Mesothelial cell of epicardium (in vitro differentiated cells): ENCODE measurements at places on chromosomes 12 and 14.

DNA sequence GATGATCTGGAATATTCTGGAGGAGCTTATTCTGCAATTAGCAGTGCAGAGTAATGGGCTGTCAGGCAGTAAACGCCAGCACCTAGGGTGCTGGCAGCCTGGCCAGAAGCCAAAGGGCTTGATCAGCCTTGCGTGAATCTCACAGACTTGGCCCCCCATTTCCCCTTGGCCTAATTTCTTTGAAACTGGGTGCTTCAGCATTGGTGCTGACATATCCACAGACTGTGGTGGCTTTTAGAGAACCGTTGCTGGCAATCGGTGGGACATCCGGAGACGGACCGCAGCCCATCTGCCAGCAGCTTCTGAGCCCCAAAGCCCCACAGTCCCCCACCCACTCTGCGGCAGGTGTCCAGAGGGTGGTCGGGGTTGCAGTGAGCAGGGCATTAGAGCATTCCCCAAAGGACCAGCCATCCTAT, 157.1 kb downstream of the CALM1 start:
- no peak for DNase-seq

DNA sequence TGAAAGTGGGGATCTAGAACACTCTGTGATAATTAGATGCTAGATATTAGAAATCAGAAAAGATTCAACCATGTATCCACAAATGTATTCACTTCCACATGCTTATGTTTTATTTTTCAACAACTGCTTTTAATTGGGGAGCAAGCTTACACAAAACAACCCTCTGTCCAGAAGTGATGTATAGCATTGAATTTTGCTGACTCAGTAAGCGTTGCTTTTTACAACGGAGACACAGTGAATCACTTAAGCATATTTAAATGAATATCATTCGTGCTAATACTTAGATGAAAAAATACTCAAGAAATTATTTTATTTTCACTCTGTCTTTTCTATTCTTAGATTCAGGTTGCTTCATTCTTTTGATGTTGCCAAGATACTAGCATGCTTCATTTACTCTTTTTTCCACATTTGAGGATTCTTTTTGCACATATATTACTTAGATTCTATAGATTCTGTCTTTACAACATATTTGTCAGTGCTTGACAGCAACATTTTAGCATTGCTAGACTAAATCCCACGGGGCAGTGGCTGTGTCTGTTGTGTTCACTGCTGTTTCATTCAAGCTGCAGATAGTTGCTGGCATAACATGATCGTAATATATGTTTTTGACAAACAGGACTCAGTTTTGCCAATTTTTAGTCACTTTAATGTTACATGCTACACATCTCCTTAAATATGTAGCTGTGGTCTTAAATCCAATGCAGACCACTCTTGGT, 1714.4 kb upstream of the SEL1L start:
- no peak for DNase-seq

GRCh38 chr12:52018433-52019112, 11.8 kb downstream of the TAMALIN start:
- no peak for DNase-seq

- DNase-seq = peak; percentile 71
Observed at GRCh38 chr14:64879635-64880220, at the start of gene SPTB. SPTB (minus strand) TSS chr14:64879907; CDS start chr14:64823094, 56,813 bp downstream.

DNA sequence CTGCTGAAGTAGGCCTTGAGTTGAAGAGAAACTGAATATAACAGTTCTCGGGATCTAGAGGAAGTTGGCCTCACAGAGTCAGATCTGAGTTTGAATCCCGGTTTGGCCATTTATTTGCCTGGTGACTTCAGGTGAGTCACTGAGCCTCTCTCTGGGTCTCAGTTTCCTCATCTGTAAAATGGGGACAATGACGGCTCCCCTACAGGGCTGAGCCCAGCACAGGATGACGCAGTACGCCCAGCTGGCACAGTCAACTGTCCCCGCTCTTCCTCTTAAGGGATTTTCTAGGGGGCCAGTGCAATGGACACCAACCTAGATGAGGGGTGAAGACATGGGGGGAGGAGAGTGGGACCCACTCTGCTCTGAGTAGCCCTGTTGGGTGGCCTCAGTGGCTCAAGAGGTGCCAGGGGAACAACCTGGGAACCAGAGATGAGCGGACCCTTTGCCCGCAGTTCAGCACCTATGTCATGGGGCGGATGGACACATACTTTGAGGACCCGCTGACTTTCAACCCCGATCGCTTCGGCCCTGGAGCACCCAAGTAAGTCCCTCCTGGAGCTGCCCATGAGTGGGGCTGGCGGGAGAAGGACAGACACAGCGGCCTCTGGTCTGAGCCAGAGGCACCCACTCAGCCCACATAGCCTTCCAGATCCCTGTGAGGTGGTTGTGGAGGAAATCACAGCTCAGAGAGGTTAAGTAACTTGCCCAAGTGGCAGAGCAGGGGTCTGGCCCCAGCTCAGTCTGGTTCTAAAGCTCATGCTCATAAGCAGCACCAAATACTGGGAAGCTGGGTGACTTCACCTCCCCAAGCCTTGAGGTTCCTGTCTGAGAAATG, 41.1 kb downstream of the CYP46A1 start:
- DNase-seq = peak; percentile 34

DNA sequence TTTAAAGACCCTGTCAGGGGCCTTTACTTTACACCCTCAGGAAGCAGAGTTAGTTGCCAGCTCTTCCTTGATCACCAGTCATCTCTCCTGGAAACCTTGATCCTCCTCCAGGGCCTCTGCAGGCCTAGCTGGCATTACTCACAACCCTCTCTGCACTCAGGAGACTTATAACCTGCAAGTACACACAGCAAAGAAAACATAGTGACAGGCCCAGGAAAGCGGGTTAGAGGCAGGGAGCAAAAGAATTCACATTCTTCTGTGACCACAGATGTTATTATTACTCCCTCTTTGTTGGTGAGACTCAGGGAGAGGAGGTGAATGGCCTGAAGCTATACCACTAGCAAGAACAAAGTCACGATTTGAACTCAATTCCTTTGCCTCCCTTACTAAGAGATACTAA, 87.4 kb downstream of the OR11H12 start:
- no peak for DNase-seq

DNA sequence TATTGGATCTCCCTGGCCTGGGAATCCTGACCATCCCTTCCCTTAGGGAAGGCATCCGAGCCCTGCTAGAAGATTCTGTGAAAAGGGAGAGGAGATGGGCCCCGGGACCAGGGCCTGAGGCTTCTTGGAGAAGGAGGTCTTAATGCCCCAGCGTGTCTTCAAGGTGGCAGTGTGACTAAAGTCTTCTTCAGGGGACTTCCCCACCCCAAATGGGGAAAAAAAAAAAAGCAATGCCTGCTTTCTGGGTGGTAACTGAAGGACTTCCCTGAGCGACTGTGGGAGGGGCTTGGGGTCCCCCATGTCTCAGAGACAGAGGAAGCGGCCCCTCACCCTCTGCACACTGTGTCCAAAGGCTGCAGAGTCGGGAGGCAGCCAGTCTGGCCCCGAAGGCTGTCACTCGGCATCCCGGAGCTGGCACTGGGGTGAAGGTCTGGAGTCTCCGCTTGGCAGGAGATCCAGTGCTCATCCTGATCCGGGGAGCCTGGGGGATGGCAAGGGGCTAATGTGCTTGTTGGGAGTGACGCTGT, 7.8 kb upstream of the PGF start:
- no peak for DNase-seq
